ENCODE measurements at places on chromosomes 16 and 17.

GRCh38 chr16:48478393-48478792 lies 93.2 kb upstream of the SIAH1 start:
- no peak for DNase-seq

- DNase-seq: no peak
These were observed 695.9 kb upstream of the CDH8 start for GRCh38 chr16:62732092-62732491.

DNA sequence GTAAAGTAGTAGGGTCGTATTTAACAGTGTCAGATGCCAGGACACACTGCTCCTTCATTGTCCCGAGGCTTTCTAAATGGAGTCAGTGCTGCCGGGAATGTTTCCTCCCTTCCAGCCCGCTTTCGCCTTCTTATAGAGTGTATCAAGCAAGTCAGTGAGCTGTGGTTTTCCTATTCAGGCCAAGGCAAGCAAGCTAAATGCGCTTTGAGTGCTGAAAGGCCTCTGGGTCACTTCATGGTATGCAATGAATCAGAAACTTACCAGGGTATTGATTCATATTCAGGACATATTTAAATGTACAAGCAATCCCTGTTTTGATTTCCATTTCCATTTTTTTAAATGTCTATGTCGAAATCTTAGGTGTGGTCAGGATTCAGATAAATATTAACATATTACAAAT lies 327.9 kb upstream of the SOX9 start:
- DNase-seq: no peak

DNA sequence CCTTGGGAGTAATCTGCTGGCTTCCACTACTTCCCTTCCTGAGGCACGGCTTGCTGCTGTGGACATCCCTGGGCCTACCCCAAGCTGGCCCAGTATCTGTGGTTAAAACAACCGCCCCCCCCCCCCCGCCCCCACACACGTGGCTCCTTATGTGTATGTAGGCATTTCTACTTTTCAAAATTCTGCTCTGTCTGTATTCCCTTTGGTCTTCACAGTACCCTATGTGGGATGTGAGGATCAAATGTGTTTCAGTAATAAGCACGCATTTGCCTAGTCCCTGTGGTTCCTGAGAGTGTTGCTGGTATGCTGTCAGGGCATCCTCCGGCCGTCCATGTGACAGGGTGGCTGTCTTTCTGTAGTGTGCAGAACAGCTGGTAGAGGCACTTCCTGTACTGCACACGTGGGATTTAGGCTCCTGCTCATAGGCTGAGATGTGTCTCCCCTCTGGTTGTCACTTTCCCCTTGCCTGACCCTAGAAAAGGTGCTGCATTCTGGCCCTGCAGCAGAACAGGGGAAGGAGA lies 2.2 kb downstream of the NT5M start:
- DNase-seq: no peak

DNA sequence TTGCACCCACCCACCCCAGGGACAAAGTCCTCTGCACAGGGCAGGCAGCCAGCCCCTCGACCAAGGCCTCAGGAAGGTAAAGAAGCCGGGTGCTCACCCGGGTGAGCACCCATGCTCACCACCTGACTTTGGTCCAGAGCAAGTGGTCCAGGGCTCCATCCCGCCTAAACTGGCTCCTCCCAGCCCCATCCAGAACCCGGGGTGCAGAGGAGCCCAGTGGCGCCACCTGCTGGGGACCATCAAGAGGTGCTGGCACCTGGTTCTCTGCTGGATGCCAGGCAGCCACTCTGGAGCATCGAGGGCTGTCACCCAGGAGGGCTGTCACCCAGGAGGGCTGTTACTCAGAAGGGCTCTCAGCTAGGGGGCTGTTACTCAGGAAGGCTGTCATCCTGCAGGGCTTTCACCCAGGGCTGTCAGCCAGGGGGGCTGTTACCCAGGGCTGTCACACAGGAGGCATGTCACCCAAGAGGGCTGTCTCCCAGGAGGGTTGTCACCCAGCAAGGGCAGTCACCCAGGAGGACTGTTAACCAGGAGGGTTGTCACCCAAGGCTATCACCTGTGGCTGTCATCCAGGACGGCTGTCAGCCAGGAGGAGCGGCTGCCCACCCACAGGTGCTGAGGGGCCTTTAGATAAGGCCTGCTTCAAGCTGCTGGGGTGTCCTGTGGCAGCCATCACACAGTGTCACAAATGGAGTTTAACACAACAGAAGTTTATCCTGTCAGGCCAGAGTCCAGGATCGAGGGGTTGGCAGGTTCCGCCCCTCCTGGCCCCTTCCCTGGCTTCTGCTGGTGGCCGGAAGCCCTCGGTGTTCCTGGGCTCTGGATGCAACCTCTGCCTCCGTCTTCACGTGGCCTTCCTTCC lies 98.5 kb downstream of the TNFRSF13B start:
- peak; percentile 26 for DNase-seq

DNA sequence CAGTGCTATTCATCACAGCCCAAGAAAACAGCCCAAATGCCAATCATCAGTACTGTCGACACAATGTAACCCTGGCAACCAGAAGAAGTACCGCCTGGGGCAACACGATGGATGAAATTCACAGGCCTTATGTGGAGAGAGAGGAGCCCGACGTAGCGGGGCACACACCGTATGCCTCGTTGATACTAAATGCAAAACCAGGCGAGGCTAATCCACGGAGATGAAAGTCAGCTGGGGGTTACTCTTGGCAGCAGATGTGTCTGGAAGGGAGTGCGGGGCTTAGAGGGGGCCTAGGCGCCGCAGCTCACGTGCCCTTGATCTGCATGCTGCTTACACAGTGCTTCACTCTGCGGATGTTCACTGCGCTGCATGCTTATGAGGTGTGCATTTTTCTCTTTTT lies 29.8 kb downstream of the ITGAE start:
- no peak for DNase-seq

GRCh38 chr17:61294286-61294685 lies 105.4 kb upstream of the TBX2 start:
- DNase-seq: no peak

Measured in stimulated activated CD4-positive, alpha-beta T cell treated with anti-CD3 and anti-CD28 coated beads, Interleukin-12 subunit alpha, Interleukin-12 subunit beta, amount 100 ng/mL, for 48 hours (primary cell).